ENCODE measurements at places on chromosomes 7 and 10. TPM values are rescaled to one million over a fixed set of nuclear protein-coding genes. Genes with fewer than 3 reads are reported as not detected.

Gene LRRN3
- 2.4 TPM for total RNA-seq

DNA sequence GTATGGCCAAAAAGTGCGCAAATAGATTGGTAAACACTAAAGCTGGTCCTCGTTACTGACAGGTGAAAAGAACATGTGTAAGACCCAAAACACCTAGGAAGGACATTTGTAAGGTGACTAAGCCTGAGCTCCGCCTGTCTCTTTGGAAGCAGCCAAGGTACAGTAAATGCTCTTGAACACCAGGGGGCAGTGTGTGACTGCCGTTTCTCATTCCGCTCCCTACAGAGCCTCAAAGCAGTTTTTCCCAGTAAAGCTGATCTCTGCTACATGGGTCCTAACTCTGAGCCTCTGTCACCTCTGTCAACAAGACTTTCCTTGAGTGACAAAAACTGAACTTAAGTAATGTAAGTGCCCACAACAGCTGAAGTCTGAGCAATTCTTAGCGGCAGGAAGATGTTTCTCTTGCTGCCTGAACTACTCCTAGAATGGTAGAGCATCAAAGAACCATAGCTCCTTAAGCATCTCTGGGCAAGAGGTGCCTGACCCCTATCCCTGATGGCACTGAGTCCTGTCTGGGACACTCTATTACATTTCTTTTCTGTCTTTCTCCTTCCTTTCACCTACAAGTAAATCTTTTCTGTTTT is 238.0 kb upstream of the INHBA start:
- DNase-seq = peak; percentile 65

GRCh38 chr7:147539685-147540084 is 1050.9 kb upstream of the C7orf33 start:
- no peak for DNase-seq

- no peak for DNase-seq
Measured at GRCh38 chr10:22317076-22317370, 835 bp downstream of the COMMD3 start.

- DNase-seq = no peak
Measured at GRCh38 chr10:84216834-84217233, 8.5 kb downstream of the LRIT2 start.
